ENCODE measurements at places on chromosomes 4 and X. TPM values are rescaled to one million over a fixed set of nuclear protein-coding genes. Genes with fewer than 3 reads are reported as not detected.

- no peaks in the 10 kb centered on the region for H3K27me3 ChIP-seq
- peaks cover 3% of the 10 kb centered on the region for H3K4me1 ChIP-seq
- no peak for DNase-seq
- no peak overlapping the region for H3K4me3 ChIP-seq
These were observed 37.7 kb upstream of the FGF2 start for GRCh38 chr4:122788935-122789334.

DNA sequence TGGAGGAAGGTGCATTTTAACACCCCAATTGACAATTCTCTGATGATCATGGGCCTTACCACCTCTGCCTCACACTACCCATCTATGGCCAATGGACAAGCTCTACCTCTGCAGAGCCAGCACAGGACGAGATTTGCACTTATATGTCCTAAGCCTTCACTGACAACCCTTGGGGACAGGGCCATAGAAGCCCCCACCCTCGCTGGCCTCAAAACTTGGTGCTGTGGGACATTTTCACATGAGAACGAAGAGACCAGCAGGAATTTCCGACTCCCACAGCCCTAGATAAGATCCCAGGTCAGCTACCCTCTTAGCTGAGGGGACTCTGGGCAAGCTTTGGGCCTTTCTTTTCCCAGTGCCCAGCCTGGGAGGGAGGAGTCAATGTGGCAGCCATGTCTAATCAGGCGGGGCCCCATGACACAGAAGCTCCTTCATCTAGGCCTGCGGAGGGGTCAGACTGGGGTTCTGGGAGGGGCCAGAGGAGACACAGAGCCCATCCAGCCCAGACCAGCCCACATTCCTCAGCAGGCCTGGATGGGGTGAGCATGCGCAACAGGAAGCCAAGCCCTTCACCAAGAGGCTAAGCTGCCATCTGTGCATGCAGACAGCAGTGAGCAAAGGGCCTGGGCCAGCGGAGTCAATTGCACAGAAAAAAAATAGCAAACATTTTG, 12.1 kb downstream of the PJA1 start:
- DNase-seq = peak; percentile 45
- H3K27me3 ChIP-seq = no peaks in the 10 kb centered on the region
- H3K4me3 ChIP-seq = no peak overlapping the region
- no peaks in the 10 kb centered on the region for H3K4me1 ChIP-seq
- no peaks in the 10 kb centered on the region for H3K36me3 ChIP-seq
- peak overlapping the region; percentile 77 for H3K27ac ChIP-seq

DNA sequence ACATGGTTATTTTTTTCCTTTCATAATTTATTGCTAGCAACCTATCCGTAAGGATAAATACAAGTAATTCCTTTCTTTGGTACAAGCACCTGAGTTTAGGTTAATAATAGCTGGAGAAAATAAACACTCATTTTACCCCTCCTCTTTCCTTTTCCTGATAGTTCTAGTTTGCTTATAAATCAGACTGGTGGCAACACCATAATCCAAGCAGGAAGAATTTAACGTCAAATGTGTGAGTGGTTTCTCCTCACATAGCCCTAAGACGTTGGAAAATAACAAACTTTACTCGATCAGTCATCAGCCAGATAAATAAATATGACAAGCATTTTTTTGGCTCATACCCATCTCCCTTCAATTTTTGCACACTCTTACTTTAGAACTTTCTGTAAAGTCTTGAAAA, 190.3 kb upstream of the FAM241A start:
- H3K27me3 ChIP-seq = no peaks in the 10 kb centered on the region

DNA sequence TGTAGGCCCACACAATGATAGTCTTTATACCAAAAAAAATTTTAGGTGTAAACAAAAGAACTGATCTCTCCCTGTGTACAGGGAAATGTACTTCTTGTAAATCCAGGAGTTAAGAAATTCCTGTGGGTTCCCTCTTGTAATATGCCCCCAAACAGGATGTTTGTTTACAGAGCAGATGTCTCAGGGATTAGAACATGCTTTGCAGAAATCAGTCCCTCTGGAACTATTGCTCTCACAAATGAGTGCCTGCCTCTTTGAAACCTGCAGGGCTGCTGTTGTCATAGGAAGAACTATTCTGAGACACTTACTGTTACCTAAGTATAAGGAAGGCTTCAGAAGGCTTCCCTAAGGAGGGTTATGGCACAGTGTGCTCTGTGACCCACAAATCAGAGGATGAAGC, 35.6 kb downstream of the PAK3 start:
- no peak overlapping the region for H3K4me3 ChIP-seq
- no peaks in the 10 kb centered on the region for H3K4me1 ChIP-seq
- no peaks in the 10 kb centered on the region for H3K36me3 ChIP-seq
- no peak for DNase-seq
- H3K27ac ChIP-seq = no peak overlapping the region

DNA sequence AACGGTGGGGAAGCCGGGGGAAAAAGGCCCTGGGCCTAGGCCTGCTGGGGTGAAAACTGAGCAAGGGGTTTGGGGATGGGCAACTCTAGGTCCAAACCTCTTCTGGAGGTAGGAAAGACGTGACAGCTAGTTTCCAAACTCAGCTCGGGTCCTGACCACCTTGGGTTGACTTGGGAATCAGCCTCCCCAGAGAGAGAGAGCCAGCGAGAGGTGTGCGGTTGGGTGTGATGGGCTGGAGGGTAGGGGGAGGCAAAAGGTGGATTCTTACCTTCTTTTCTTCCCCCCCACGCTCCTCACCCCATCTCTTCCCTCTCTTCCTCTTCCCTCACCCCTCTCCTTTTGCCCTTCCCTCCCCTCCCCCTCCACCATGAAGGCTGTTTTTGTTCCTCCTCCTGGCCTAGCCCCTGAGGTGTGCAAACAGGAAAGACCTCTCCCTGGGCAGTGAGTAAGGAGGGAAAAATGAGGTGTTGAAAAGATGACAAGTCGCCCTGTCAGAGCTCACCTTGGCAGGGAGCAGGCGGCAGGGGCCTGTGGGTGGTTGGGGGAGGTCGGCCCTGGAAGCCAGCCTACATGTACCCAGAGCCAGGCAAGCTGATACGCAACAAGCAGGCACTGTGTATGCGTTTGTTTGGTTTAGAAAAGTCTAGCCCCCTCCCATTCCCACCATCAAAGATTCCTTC, 14.8 kb downstream of the PJA1 start:
- H3K36me3 ChIP-seq = no peaks in the 10 kb centered on the region
- no peak overlapping the region for H3K27ac ChIP-seq
- no peak overlapping the region for H3K4me3 ChIP-seq
- no peaks in the 10 kb centered on the region for H3K4me1 ChIP-seq
- no peak for DNase-seq

PPEF2 gene
- 0.30 TPM for total RNA-seq

SMARCAD1 gene
- total RNA-seq = 22.5 TPM

LAS1L gene
- 35.0 TPM for total RNA-seq

DNA sequence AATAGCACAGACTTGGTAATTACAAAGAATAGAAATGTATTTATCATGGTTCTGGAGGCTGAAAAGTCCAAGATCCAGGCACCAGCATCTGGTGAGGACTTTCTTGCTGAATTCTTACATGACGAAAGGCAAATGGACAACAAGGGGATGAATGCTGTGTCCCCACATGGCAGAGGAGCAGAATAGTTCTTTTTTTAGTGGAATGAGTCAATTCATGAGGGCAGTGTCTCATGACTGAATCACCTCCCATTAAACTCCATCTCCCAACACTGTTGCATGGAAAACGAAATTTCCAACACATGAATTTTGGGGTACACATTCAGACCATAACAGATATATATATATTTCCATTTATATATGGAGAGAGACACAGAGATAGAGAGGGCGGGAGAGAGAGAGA, 628.3 kb downstream of the TRIML1 start:
- no peaks in the 10 kb centered on the region for H3K27me3 ChIP-seq
- no peaks in the 10 kb centered on the region for H3K36me3 ChIP-seq
- H3K4me1 ChIP-seq = no peaks in the 10 kb centered on the region
- no peak for DNase-seq

DNA sequence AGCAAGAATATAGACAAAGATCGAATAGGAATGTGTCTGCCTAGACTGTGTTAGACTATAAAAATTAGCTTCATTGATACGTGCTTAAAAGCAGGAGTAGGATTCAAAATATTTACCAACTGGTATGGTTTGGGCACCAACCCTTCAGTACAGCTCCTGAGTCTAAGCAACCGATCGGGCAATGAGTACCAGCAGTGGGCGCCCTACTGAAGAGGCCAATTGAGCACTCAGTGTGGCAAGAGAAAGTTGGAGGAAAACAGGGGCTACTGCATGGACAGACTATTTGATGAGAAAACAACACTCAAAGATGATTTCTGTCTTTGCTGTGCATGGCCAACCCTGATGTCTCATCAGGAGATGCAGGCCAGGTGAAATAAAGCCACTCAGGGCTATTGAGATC, 176.0 kb upstream of the NWD2 start:
- H3K4me1 ChIP-seq = no peaks in the 10 kb centered on the region
- no peaks in the 10 kb centered on the region for H3K36me3 ChIP-seq
- DNase-seq = no peak
- no peaks in the 10 kb centered on the region for H3K27me3 ChIP-seq

HERC6 gene
- 16.4 TPM for total RNA-seq

GRCh38 chrX:9392445-9392844, 72.4 kb upstream of the TBL1X start:
- H3K4me1 ChIP-seq = peaks cover 9% of the 10 kb centered on the region
- DNase-seq = no peak
- no peak overlapping the region for H3K4me3 ChIP-seq
- no peaks in the 10 kb centered on the region for H3K27me3 ChIP-seq
- no peak overlapping the region for H3K27ac ChIP-seq
- H3K36me3 ChIP-seq = no peaks in the 10 kb centered on the region

GRCh38 chr4:122689972-122690371, 42.5 kb upstream of the BBS12 start:
- no peak overlapping the region for H3K27ac ChIP-seq
- no peaks in the 10 kb centered on the region for H3K27me3 ChIP-seq
- H3K36me3 ChIP-seq = no peaks in the 10 kb centered on the region
- no peaks in the 10 kb centered on the region for H3K4me1 ChIP-seq

DNA sequence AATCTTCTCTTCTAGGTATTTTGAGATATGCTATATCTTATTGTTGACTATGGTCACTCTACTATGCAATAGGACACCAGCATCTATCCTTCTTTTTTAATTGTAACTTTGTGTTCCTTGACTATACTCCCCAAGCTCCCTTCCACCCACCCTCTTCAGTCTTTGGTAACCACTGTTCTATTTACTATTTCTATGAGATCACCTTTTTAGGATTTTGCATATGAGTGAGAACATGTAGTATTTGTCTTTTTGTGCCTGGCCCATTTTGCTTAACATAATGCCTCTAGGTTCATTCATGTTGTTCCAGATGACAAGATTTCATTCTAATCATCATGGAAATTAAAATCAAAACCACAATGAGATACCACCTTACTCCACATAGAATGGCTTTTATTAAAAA, 63.3 kb upstream of the BANK1 start:
- no peaks in the 10 kb centered on the region for H3K36me3 ChIP-seq
- H3K4me1 ChIP-seq = no peaks in the 10 kb centered on the region
- H3K27me3 ChIP-seq = no peaks in the 10 kb centered on the region
- H3K4me3 ChIP-seq = no peak overlapping the region
- no peak for DNase-seq

TCEAL7 gene
- total RNA-seq = 8.1 TPM

- H3K36me3 ChIP-seq = no peaks in the 10 kb centered on the region
- DNase-seq = no peak
- no peak overlapping the region for H3K27ac ChIP-seq
- H3K27me3 ChIP-seq = no peaks in the 10 kb centered on the region
- H3K4me3 ChIP-seq = no peak overlapping the region
- H3K4me1 ChIP-seq = no peaks in the 10 kb centered on the region
These were observed 18.0 kb upstream of the MND1 start for GRCh38 chr4:153326513-153326912.

GRCh38 chr4:140052050-140052449, 101.9 kb downstream of the MAML3 start:
- DNase-seq = no peak
- no peak overlapping the region for H3K4me3 ChIP-seq
- no peaks in the 10 kb centered on the region for H3K36me3 ChIP-seq
- peaks cover 24% of the 10 kb centered on the region for H3K4me1 ChIP-seq
- no peak overlapping the region for H3K27ac ChIP-seq

- no peaks in the 10 kb centered on the region for H3K27me3 ChIP-seq
- peaks cover 3% of the 10 kb centered on the region for H3K4me1 ChIP-seq
- no peak for DNase-seq
These were observed 130.6 kb upstream of the STX18 start for GRCh38 chr4:4672402-4672801.

GPRIN3 gene
- total RNA-seq = 4.7 TPM

- H3K4me1 ChIP-seq = no peaks in the 10 kb centered on the region
- no peak for DNase-seq
- no peak overlapping the region for H3K27ac ChIP-seq
- H3K36me3 ChIP-seq = no peaks in the 10 kb centered on the region
These were observed 35.4 kb downstream of the CEP44 start for GRCh38 chr4:174318829-174319764.
